Kidney (tissue), 22 donors: ENCODE measurements at places on chromosomes 11 and 22. TPM values are rescaled to one million over a fixed set of nuclear protein-coding genes. Genes with fewer than 3 reads are reported as not detected.

DNA sequence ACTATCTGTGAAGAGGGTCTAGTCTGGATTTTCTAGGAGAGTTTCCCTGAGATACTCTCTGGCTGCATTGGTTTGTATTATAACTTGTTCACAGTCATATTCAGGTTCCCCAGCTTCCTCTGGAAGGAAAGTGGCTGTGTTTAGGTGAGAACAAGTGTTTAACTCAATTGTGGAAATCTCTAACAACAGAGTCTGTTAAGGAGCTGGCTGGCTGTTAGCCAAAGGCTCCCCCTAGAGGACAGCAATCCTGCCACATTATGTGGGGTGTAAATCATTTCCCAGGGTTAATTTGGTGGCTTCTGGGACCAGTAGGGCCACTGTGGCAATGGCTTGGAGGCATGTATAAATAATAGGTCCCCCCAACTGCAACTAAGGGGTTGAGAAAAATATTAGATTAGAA lies 18.4 kb downstream of the MS4A6E start:
- DNase-seq = no peak

DNA sequence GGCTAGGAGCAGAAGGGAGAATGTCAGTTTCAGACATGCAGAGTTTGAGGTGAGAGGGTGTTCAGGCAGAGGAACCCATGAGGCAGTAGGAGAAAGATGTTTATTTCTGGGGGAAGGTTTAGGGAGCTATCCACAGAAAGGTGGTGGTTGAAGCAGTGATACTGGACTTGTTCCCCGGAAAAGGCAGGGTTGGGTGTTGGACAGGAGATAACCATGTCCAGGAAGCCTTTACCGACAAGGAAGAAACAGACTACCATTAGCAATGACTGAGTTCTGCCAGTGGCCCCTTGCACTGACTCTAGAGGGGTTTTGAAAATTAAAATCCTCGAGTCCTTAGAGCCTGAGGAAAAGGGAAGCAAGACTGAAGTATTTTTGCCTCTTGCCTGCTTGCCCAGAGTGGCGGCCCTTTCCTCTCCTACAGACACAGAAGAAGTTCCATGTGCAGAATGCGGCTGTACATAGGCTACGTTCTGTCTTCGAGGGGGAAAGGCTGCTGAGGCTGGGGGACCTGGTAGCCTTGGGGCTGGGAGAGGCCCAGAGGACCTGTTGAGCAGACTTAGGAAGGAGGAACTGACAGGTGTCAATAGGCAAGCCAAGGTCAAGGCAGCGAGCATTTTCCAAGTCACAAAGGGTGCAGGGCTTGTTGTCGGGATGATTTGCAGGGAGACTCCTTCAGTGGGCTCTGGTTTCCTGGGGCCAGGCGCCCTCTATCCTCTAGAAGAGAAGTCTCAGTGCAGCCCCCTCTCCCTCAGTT lies 146.7 kb downstream of the LDLRAD3 start:
- no peak for DNase-seq

DNA sequence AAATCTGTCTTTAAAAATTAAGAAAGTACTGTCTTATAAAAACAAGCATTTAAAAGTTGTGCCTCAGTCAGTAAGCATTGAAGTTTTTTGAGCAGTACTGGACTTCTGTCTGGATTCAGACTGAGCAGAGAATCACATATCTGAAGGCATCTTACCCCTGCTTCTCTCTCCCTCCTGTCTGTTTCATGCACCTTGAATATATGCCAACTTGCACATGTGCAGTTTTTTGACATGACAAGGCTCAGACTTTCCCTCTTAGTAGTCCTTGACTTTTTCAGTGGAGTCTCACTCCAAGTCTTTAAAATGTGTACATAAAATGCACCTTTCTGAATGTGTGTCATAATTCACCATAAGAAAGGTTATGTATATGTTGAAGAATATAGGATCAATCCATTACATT lies 19.8 kb downstream of the SPECC1L start:
- no peak for DNase-seq

DNA sequence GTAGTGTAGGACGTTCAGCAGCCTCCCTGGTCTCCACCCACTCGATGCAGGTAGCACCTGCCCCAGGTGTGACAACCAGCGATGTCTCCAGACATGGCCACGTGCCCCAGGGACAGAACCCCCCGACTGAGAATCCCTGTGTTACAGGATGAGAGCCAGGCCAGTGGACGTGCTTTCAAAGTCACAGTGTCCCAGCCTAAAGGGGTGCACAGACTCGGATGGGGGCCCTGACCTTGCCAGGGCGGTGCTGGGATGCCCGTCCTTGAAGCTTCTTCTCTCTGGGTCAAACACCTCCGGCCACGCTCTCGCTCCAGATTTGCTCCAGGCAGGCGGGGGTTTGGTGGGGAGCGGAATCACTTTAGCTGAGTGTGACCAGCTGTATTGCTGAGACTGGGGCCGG lies 23.3 kb upstream of the GAL start:
- DNase-seq = peak; percentile 37

GRCh38 chr22:39152024-39152510 lies 413 bp downstream of the CBX7 start:
- DNase-seq = no peak

GRCh38 chr11:34408580-34409172 lies 30.1 kb upstream of the CAT start:
- DNase-seq = no peak

GRCh38 chr11:14202251-14203196 lies 156.5 kb downstream of the RRAS2 start:
- no peak for DNase-seq

- no peak for DNase-seq
These were observed 18.0 kb downstream of the FAM227A start for GRCh38 chr22:38638216-38638615.

DNA sequence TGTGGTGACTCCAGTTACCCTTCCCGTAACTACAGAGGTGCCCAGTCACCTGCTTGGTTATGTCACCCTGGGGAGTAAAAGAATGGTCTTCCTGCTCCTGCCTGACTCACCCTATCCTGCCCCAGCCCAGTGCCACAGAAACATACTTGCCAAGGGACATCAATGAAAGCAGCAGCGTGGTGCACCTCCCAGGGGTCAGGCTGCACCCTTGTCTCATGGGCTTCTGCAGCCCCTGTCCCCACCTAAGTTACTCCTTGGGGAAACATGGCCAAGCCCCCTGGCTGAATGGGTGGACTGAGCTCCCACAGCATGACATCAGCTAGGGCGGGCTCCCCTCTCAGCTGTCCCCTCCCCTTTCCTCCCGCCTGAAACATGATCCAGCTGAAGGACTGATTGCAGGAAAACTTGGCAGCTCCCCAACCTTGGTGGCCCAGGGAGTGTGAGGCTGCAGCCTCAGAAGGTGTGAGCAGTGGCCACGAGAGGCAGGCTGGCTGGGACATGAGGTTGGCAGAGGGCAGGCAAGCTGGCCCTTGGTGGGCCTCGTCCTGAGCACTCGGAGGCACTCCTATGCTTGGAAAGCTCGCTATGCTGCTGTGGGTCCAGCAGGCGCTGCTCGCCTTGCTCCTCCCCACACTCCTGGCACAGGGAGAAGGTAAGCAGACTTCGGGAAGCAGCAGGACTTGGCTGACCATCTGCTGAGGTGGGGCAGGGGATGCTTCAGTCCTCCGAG lies at the start of gene HTR3A:
TSS of gene HTR3A (plus strand) at position 368 of the 730 bp plus-strand sequence. CDS start at position 586, 218 bp downstream.
- DNase-seq = peak; percentile 95

DNA sequence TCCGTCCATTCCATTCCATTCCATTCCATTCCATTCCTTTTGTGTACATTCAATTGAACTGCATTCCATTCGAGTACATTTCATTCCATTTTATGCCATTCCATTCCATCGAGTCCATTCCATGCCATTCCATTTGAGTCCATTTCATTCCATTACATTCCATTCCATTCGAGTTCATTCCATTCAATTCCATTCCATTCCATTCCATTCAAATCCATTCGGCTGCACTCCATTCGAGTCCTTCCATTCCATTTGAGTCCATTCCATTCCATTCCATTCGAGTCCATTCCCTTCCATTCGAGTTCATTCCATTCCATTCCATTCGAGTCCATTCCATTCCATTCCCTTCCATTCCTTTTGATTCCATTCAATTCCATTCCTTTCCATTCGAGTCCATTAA lies 4800.6 kb upstream of the OR11H1 start:
- no peak for DNase-seq

- no peak for DNase-seq
These were observed 46.0 kb downstream of the CELF1 start for GRCh38 chr11:47506795-47507562.

DNA sequence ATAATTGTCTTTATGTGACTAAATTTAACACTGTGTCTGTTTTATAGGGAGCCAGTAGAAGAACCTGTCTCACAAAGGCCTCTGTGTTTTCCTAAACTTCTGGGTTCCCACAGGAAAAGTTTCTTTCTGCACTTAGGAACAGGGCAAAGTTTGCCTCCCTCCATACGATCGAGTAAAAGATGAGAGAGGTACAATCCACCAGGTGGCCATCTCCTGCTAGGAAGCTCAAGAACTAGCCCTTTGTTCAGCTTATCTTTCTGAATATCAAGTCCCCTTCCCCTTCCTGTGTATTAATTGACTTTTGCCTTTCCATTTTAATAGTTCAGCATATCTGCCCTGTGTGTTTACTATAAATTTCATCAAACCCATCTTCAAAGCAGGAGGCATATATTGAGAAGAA lies 18.0 kb downstream of the CSNK2A3 start:
- no peak for DNase-seq

DNA sequence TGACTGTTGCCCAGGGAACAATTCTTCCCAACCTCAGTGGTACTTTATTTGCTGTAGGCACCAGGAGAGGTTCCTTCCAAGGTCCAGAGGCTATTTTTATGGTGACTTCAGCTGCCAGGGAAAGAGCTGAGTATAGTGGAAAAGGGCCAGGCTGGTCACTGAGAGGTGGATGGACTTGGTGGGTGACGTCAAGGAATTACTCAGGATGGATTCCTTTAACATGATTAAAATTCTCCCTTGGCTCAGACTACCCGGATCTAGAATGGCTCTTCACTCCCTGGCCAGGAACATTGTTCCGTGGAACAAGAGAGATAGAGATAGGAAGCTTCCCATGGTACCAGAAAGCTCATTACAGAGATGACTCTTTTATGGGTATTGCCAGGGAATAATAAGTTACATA lies 8.7 kb upstream of the CALCA start:
- DNase-seq = no peak

- DNase-seq = no peak
These were observed 2.0 kb downstream of the JRKL start for GRCh38 chr11:96391698-96392307.

DNA sequence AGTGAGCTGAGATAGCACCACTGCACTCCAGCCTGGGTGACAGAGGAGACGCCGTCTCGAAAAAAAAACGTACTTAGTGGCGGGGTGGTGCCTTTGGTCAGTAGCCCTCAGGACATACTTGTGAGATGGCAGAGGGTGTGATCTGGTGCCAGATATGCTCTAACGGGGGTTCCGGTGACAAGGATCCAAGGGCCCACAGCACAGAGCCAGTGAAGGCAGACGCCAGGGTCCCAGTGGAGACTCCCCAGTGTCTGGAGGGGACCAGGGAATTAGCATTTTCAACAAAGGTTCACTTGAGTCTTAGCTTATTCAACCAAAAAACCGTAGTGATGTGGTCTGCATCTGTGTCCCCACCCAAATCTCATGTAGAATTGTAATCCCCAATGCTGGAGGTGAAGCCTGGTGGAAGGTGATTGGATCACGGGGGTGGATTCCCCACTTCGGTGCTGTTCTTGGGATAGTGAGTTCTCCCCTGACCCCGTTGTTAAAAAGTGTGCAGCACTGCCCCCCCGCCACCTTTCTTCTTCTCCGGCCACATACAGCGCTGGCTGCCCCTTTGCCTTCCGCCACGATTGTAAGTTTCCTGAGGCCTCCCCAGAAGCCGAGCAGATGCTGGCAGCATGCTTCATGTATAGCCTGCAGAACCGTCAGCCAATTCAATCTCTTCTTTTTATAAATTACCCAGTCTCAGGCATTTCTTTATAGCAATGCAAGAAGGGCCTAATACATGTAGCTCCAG lies 26.6 kb upstream of the OSBPL5 start:
- DNase-seq = no peak

DNA sequence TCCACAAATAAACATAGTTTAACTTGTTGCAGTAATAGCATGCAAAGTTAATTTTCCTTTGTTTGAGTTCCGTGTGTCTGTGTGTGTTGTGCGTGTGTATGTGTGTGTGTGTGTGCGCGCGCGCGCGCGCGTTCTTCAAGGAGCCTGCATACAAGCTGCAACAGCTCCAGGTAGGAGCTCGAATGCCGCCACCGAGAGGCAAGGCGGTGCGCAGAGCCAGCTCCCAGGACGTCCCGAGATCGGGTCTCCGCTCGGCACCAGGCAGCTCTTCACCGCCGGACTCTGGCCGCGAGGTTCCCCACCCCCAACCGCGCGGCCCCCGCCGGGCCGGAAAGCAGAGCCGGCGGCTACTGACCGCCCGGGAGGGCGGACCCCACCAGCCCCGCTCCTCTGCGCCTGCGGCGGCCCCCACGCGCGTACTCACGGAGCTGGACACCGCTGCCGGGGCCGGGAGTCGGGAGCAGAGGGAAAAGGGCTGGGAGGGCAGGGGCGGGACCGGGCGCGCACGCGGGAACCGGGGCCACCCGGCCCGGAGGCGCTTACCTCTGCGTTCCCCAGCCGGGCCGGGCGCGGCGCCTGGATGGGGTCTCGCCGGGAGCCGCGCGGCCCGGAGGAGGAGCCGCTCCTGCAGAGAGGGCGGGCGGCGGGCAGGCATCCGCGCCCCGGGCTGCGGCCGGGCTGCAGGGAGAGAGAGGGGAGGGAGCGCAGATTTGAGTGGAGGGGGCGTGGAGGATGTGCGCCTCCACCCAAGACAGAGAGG lies 40.4 kb upstream of the AKIP1 start:
- DNase-seq = peak; percentile 90

DNA sequence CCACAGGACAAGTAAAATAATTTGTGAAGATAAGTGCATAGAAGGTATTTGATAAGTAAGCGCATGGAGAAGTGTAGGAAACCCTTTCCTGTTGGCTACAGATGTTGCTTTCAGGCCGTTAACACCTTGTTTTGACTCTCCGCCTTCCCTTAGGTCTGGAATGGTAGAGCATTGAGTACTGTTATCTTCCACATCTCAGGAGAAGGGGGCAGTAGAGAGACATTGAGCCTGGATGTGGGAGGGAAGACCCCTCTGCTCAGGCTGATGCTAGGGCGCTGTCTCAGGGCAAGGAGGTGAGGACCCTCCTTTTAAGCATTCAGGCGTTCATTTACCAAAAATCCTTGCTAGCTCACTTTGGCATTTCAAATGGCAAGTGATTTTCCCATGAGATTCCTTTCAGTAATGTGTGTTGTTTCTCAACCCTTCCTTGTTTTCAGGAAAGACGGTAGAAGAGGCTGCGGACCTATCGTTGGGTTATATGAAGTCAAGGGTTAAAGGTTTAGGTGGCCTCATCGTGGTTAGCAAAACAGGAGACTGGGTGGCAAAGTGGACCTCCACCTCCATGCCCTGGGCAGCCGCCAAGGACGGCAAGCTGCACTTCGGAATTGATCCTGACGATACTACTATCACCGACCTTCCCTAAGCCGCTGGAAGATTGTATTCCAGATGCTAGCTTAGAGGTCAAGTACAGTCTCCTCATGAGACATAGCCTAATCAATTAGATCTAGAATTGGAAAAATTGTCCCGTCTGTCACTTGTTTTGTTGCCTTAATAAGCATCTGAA lies 27.0 kb upstream of the SCGB1A1 start:
- DNase-seq = no peak

Gene OR51E2
- 1.2 TPM for total RNA-seq

Gene C1QTNF4
- 0.25 TPM for total RNA-seq

Gene KCNC1
- total RNA-seq = 0.03 TPM

Gene AAMDC
- total RNA-seq = 35.8 TPM

Gene DDIAS
- 1.4 TPM for total RNA-seq

Gene MUC6
- total RNA-seq = 3.0 TPM

Gene TMPRSS4
- total RNA-seq = 234 TPM

Gene ARHGAP8
- total RNA-seq = 35.7 TPM
